DMS79 treated with DMSO at 0.1 percent for 48 hours (cell line): ENCODE measurements at places on chromosomes 7 and 10.

- peak; percentile 8 for DNase-seq
Observed at GRCh38 chr10:97676770-97677581, 10.1 kb downstream of the AVPI1 start.

DNA sequence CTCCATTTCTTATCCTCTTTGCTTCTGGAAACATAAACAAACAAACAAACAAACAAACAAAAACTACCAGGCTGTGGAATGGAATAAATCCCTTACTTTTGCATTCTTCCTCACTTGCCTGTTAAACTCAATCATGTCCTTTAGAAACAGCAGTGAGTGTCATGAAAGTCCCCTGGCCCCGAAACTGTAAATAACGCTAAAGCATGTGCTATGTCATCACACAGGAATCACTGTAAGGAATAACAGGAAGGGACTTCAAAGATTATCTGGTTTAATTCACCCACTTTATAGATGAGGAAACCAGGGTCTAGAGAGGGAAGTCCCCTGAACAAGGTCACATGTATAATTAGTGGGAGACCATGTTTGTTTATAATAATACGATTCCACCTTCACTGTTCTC is 159.4 kb upstream of the MEOX2 start:
- no peak for DNase-seq

GRCh38 chr7:44290252-44290620 is 35.2 kb downstream of the CAMK2B start:
- DNase-seq: no peak

DNA sequence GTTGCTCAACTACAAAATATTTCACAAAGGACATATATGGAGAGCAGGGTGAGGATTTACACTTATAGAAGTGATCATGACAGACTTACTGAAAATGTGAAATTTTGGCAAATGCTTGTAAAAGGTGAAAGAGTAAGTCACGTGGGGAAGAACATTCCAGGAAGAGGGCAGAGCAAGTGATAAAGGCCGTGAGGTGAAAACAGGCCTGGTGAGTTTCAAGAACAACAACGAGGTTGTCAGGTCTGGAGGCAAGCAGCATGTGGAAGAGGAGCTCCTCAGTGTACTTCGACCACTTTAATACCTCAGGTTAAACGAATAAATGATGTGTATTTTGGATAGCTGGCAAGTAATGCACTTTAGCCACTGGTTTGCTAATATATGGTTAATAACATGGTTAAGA is 706.7 kb downstream of the PCDH15 start:
- no peak for DNase-seq

DNA sequence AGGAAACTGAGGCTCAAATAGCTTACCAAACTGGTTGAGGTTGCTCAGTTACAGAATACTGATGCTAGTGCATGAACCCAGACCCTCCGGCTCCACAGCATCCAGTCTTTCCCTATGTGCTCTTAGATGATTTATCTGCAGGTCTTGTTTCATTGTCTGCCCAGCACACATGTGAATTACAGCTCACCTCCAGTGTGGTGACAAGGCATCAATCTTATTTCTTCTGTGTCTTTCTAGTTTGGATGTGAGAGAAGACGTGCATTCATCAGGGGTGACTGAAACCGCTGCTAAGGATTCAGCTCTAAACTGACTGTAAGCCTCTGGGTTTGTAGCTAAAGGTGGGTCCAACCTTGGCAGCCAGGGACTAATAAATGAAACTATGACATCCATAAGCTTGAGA is 123.8 kb downstream of the SH2D4B start:
- DNase-seq: no peak

DNA sequence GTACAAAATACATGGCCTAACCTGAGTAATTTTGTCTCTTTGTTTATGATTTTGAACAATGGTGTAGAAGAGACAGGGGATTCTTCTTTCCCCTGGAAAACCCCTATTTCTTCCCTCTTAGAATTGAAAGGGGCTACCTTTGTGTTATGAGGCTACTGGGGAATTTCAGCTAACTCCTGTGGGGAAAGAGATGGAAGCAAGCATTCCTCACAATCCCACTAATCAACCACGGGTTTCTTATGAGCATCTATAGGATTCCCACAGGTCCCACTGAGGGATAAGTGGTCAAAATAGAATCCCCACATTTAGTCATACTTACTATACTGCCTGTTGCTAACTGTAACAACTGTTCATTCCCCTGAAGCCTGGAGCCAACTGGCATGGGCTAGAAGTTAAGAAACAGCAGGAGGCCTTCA is 32.2 kb upstream of the ITGB8 start:
- DNase-seq: no peak

- DNase-seq: no peak
Observed at GRCh38 chr7:158272509-158273137, 315.0 kb downstream of the PTPRN2 start.

DNA sequence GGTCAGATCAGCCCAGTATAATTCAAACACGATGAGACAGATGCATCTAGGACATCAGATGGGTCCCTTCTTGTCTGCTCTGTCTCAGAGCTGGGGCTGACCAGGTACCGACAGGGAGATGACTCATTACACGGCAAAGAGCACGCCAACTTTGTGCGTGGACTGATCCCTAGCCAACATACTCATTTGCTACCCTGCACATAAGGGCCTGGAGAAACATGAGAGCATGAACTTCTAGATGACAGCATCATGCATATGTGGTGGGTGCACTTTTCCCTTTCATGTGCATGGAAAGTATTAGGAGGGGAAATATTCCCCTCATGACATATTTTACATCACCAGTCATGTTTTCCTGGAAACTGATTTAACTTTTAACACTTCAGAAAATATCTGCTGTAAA is 35.1 kb upstream of the NPVF start:
- no peak for DNase-seq

DNA sequence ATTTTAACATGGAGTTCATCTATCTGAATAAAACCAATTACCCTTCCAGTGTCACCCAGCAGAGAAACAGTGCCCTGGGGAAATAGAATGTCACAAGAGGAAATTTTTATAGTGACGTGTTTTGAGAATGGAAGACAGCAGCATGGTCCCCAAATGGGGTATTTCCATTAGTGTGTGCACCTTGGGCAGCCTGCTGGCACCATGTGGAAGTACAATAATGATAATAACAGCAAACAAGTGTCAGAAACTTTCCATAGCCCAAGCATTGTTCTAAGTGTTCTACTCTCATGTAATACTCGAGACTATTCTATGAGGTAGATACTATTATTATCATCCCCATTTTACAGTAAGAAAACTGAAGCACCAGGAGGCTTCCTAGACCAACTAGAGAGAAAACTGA is 2.2 kb upstream of the PDE1C start:
- no peak for DNase-seq

DNA sequence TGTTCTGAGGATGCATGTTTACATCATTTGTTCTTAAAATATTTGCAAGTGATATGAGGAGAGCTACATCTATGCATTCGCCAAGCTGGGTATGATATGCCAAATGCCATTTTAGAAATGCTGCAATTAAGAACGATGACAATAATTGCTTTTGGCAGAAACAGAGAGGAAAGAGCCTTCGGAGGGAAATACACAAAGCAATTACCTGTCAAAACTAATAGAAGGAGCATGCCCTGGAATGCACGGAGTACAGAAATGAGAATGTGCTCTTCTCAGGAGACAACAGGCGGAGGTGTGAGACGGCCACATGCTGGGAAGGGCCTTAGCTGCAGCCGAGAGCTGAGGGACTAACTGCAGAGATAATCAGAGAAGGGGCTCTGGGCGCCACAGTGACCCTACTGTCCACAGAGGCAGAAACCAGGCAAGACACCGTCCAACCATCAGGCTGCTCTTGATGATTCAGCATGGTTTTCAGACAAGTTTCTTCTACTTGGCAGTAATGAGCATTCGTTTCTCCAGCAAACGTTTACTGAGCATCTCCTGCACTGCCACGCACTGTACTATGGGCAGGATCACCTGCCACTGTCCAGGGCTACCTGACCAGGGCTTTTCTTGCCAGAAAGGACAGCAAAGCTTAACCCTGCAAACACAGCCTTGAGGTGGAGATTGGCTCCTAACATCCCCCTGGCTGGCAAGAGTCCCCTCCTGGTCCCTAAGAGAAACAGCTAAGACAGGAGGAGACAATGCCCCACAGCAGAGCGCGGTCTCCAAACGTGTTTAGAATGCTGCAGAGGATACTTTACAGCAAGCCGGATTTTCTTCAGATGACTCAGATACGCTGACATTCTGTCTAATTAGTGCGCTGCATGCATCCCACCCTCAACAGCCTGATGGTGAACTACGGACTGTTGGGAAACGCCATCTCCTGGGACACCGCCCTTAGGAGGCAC is 18.1 kb downstream of the VIPR2 start:
- DNase-seq: no peak

GRCh38 chr10:31669357-31669756 is 259.3 kb downstream of the ARHGAP12 start:
- no peak for DNase-seq

DNA sequence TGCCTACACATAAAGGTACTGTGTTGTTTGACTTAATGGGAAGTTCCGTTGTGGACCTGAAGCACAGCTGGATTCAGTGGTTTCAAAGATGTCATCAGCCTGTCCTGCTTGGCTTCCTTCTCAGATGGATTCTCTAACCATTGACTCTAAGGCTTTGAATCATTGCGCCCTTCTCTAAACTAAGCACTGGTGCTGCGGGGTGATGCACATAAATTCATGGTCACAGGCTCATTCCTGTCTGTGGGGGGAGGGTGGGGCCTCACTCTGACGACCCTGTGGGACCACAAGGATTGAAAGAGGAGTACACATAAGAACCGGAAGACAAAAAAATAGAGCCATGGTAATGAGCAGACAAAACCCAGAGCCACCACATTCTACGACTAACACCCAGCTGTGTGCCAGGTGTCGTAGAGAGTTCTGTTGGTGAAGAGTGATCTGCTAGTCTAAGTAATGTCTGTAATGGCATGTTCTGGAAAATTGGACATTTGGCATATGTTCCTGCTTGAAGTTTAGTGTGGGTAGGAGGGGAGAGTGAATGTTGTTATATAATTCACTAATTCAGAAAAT is 97.3 kb upstream of the YAE1 start:
- no peak for DNase-seq

DNA sequence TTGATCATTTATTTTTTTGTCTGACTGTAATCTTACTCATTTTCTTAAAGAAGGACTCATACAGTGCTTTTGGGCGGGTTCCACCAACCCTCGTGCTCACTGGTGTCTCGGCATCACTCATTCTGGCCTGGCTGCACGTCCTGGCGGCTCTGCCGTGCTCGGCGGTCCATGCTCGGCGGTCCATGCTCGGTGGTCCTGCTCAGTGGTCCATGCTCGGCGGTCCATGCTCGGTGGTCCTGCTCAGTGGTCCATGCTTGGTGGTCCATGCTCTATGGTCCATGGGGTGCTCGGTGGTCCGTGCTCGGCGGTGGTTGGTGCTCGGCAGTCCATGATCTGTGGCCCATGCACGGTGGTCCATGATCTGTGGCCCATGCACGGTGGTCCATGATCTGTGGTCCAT is 72.5 kb downstream of the WDR37 start:
- DNase-seq: no peak

DNA sequence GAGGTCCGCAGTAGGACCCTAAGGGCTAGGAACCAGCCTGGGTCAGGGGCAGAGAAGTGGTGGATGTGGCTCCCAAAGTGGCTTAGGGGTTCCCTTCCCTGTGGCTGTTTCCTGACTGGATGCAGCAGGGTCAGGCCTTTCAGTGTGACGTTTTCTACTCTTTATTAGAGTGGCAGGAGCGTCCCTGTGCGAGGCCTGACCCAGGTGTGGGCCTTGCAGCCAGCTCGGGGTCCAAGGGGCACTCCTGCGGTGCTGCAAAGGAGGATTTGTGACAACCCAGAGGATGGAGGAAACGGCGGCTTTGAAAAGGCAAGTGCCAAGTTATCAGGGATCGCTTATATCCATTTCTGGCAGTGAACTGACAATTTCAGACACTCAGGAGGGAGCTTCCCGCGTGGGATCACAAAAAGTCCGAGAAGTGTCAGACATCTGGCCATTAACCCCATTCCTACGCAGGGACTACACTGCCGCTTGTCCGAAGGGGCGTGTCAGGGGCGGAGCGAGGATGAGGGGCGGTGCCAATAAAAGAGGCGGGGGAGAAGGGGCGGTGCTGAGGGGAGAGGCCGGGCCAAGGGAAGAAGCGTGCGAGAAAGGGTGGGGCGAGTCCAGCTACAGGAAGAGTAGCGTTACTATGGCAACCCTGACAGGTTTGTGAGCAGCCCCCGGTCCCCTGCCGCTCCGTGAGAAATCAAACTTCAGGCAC is 98.8 kb upstream of the ZNF722 start:
- no peak for DNase-seq

DNA sequence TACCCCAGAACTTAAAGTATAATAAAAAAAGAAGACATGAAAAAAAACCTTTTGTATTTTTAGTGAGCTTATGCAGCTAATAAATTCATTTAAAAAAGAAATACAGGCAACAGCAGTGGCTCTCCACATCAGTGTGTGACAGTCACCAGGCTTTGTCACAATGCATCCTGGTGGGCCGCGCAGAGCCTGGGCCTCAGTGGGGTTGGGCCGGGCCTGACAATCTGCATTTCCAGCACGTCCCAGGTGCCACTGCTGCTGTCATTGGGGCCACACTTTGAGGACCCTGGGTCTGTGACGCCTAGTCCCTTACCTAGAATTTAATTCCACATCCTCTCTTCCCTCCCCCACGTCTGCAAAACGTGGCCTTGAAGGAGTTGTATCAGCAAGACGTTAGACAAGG is 284.5 kb downstream of the ADARB2 start:
- no peak for DNase-seq

GRCh38 chr7:74033372-74034311 is 5.7 kb downstream of the ELN start:
- DNase-seq: peak; percentile 14

DNA sequence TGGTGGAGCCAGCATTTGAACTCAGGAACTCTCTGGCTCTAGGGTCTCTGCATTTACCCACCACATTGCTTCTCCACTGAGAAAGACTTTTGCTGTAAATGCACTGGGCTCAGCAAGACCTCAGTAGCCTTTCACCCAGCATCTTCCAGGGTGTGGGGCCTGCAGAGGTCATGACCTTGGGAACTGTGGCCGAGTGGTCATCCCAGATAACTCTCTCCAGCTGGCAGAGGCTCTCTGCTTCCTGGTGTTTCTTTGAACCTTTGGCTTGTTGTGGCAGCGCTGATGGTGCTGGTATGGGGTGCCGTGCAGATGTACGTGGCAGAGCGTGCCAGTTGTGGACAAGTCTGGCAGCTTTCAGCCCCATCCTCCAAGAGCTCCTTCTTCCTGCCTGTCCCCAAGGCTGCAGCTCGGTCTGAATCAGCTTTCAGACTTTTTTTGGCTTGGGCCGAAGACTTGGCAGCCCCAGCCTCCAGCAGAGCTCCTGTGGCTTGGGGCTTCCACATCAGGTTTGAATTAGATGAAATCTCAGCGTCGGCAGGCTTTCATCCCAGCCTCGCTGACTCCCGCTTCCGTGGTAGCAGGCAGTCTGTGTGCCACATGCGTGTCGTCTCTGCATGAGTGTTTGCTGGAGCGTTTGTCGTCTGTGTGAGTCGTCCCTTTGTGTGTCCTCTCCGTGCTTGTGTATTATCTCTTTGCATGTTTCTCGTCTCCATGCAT is 21.5 kb downstream of the ADAMTS14 start:
- no peak for DNase-seq

- no peak for DNase-seq
Observed at GRCh38 chr7:46131916-46132795, 211.1 kb upstream of the IGFBP3 start.

GRCh38 chr7:159046300-159046699 is 98.4 kb downstream of the VIPR2 start:
- DNase-seq: no peak
